ENCODE measurements at places on chromosomes 7 and 10. TPM values are rescaled to one million over a fixed set of nuclear protein-coding genes. Genes with fewer than 3 reads are reported as not detected.

C10orf90 gene
- total RNA-seq: 0.58 TPM

VSTM4 gene
- total RNA-seq: 39.5 TPM

GRCh38 chr7:42227021-42227420, 10.0 kb downstream of the GLI3 start:
- no peak overlapping the region for H3K27ac ChIP-seq
- peaks cover 26% of the 10 kb centered on the region for H3K4me1 ChIP-seq
- no peak for DNase-seq
- no peak overlapping the region for H3K4me3 ChIP-seq
- H3K36me3 ChIP-seq: peaks cover 3% of the 10 kb centered on the region

GRCh38 chr10:133168617-133169031, 8.6 kb downstream of the KNDC1 start:
- H3K4me3 ChIP-seq: no peak overlapping the region
- H3K36me3 ChIP-seq: no peaks in the 10 kb centered on the region
- H3K27me3 ChIP-seq: peaks cover 24% of the 10 kb centered on the region
- no peak for DNase-seq
- peaks cover 31% of the 10 kb centered on the region for H3K4me1 ChIP-seq

DNA sequence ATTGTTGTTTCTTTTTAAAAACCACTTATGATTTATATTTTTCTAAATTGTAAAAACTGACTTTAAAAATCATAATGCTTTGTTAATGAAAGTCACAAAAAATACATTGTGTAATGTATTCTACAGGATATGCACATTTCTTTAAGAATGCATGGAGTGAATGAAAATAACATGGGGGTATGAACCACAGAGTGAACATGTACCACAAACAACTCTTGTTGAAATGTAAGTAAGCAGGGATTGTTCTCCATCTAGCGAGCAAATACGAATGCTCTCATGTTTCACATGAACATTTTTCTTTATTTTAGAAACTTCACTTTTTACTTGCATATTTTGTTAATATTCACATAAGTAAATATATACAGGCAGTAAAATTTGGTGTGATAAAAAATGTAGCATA, 35.6 kb upstream of the LAMB4 start:
- DNase-seq: no peak
- H3K27me3 ChIP-seq: no peaks in the 10 kb centered on the region
- H3K36me3 ChIP-seq: no peaks in the 10 kb centered on the region
- no peaks in the 10 kb centered on the region for H3K4me1 ChIP-seq

- no peaks in the 10 kb centered on the region for H3K36me3 ChIP-seq
- H3K4me3 ChIP-seq: peak overlapping the region; percentile 51
- peaks cover 65% of the 10 kb centered on the region for H3K4me1 ChIP-seq
- H3K27ac ChIP-seq: peak overlapping the region; percentile 92
- DNase-seq: no peak
Observed at GRCh38 chr10:49297818-49298670, 926 bp upstream of the C10orf71 start.

MCMBP gene
- 36.1 TPM for total RNA-seq

Data from muscle of leg (tissue), 16 donors.